Esophagus squamous epithelium (tissue), 5 donors: ENCODE measurements at places on chromosomes 12 and 14. TPM values are rescaled to one million over a fixed set of nuclear protein-coding genes. Genes with fewer than 3 reads are reported as not detected.

The KRT79 gene
- not detected for total RNA-seq

The OLR1 gene
- total RNA-seq = not detected

The PRKD1 gene
- 10.7 TPM for total RNA-seq

The EXOC3L4 gene
- total RNA-seq = 1.00 TPM

The FGF23 gene
- not detected for total RNA-seq

DNA sequence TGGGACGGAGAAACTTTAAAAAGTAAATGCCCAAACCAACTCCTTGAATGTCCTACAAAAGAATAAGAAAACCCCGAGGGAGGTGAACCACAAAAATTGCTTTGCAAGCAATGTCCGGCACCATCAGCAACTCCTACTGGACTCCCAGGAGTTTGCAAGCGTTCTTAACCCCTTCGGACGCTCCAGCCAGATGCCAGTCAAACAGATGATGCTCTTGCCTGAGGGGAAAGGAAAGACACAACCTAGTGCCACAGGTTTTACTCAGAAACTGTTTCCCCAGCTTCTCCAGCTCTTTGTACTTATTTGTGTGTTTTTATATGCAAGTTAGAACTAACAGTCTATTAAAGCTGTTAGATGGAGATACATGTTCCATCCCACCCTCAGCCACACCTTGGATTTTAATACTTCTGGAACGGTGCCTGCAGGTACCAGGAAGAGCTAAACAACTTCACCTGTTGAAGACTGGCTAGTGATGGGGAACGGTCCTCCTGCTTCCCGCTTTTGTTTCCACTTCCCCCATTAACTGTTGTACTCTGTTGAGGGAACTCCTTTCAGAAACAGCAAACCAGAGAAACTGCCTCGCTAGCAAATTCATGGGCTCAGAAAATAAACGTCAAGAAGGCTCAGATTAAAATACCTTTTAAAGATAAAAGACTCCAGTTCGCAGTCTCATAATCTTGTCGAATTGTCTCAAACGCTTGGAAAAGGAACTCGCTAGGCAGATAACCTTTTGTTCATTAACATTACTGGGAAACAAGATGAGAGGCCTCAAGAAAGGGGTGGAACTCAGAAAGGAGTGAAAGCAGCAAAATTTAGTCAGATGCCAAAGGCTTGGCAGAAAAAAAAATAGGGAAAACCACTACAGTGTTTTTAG, 1.1 kb upstream of the FERMT2 start:
- peaks cover 54% of the 10 kb centered on the region for H3K27me3 ChIP-seq
- H3K4me3 ChIP-seq = peak overlapping the region; percentile 62
- no peak for DNase-seq
- no peaks in the 10 kb centered on the region for H3K36me3 ChIP-seq

GRCh38 chr14:71722885-71723284, 209.3 kb upstream of the RGS6 start:
- H3K36me3 ChIP-seq = peaks cover 55% of the 10 kb centered on the region
- H3K27ac ChIP-seq = no peak overlapping the region
- no peaks in the 10 kb centered on the region for H3K27me3 ChIP-seq
- H3K4me1 ChIP-seq = peaks cover 5% of the 10 kb centered on the region
- H3K4me3 ChIP-seq = no peak overlapping the region
- no peak for DNase-seq
